ENCODE measurements at places on chromosomes 5 and 9.

- DNase-seq = no peak
These were observed 454.5 kb downstream of the HINT1 start for GRCh38 chr5:130710596-130710995.

DNA sequence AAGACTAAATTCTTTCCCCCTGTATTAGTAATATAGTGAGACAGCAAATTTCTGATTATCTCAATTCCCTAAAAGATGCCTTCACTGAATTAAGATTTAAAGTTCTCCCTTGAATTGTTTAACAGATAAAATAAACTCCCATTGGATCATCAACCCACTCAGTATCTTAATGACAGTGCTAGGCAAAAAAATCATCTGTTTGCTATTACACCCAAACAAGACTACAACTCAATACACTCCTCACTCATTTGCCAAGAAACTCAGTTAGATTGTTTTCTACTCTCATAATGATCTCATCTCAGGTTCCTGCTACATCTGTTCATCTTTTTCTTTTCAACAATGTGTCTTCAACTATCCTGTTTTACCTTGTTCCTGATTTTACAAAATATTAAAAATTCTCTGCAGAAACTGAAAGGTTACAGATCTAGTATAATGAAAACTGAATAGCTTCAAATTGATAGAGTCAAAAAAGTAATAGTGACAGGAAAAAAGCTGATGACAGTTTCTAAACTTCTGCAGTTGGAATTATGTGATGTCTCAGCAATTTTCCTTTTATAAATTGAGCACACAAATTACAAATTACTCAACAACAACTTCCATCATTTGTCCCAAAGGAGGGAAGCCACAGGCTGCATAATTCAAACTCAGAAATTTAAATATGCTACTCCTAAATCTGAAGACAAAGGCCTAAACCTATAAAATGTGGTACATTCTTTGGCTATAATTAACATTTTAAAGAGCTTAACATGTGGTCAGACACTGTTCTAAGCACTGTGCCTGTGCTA is 39.4 kb downstream of the HOMER1 start:
- DNase-seq = no peak

- DNase-seq = no peak
These were observed 154.0 kb downstream of the PIK3R1 start for GRCh38 chr5:68369457-68370125.

DNA sequence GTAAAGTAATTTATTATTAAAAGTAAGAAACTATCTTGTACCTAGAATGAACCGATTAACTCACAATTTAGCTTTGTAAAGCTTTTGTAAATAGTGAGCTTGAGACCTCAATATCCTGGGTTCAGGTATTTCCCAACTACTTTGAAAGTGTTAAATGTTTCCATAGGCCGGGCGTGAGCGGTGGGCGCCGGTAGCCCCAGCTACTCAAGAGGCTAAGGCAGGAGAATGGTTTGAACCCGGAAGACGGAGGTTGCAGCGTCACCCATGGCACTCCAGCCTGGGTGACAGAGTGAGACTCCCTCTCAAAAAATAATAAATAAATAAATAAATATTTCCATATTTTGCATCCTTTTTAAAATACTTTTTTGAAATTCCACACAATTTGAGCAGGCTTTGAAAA is 1.5 kb upstream of the ANKH start:
- DNase-seq = no peak

- DNase-seq = no peak
These were observed 8.8 kb downstream of the C5orf15 start for GRCh38 chr5:133959643-133960042.

GRCh38 chr5:132073231-132074013 is at the start of gene CSF2:
CSF2 (plus strand) TSS chr5:132073789; CDS start chr5:132073824, 35 bp downstream.
- no peak for DNase-seq

- DNase-seq = no peak
These were observed 439.0 kb downstream of the EBF1 start for GRCh38 chr5:158660726-158661125.

DNA sequence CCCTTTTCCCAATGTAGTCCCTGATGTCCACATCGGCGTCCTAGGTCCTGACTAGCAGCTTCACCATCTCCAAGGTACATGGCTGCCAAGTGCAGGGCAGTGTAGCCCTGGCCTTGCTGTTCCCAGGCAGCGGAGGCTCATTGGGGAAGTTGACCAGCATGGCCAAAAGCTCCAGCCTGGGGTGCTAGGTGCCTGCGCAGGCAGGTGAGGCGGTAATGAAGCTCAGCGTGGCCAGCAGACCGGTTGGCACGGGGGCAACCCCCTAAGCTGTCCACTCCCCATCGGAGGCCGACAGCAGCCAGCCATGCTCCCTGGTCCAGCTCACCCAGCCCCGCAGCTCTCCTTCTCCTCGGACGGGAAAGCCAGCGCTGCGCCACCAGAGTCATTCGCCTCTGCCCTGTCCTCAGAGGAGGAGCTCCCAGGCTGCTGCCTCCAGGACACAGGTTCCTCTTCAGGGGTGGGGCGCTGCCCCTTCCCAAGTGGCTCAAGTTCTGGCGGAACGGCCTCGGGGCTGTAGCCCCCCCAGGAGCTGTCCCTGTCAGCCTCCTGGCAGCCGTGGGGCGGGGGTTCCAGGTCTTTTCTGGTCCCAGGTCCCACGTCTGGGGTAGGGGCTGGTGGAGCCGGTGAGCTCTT is 1218.2 kb downstream of the FOXD4L5 start:
- no peak for DNase-seq

- no peak for DNase-seq
These were observed 154.4 kb downstream of the MACROH2A1 start for GRCh38 chr5:135244620-135245021.

- DNase-seq = no peak
These were observed 124.3 kb upstream of the SLC25A48 start for GRCh38 chr5:135710045-135710675.
